ENCODE measurements at places on chromosomes 6 and 20. TPM values are rescaled to one million over a fixed set of nuclear protein-coding genes. Genes with fewer than 3 reads are reported as not detected.

SRMS gene
- polyA plus RNA-seq = not detected

VNN1 gene
- polyA plus RNA-seq = not detected

DNA sequence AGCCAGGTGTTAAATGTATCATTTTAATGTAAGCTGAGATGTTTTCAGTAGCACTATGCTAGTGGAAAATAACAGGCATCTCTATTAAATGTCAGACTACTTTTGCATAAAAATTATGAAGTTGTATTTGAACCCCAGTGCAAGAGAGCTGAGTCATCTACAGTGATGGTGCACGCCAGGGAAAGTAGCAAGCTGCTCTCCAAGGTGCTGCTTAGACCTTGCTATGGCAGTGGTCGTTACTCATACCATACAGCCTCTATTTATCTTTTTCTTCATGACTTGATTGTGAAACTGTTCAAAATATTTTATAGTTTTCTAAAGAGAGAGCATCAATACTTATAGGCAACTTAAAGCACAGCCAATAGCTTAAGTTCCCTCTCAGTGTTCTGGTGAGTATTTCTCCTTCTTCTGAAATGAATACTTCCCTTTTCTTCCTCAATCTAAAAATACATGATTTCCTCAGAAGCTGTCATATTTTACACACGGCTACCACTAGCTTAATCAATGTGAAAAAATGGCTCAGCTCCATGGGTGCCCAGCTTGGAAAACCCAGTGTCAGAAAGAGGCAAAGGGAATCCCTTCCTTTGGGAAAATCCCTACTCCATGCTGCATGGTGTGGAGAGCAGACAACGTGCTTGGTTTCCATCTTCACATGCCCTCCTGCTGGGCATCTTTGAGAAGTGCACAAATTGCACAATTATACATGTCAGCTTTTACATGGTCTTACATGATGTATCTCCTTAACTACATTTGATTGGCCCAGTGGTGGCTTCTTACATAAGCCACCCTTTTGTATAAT is 105.6 kb downstream of the ELOVL4 start:
- DNase-seq = no peak

NDUFAF5 gene
- polyA plus RNA-seq = 16.1 TPM

RWDD1 gene
- polyA plus RNA-seq = 22.5 TPM

- DNase-seq = no peak
Observed at GRCh38 chr6:154805288-154805911, 72.2 kb downstream of the SCAF8 start.
